Anterior cingulate cortex (tissue), 58 donors: ENCODE measurements at places on chromosomes 5 and 9.

GRCh38 chr9:2255128-2255527, 240.0 kb downstream of the SMARCA2 start:
- no peak for DNase-seq

DNA sequence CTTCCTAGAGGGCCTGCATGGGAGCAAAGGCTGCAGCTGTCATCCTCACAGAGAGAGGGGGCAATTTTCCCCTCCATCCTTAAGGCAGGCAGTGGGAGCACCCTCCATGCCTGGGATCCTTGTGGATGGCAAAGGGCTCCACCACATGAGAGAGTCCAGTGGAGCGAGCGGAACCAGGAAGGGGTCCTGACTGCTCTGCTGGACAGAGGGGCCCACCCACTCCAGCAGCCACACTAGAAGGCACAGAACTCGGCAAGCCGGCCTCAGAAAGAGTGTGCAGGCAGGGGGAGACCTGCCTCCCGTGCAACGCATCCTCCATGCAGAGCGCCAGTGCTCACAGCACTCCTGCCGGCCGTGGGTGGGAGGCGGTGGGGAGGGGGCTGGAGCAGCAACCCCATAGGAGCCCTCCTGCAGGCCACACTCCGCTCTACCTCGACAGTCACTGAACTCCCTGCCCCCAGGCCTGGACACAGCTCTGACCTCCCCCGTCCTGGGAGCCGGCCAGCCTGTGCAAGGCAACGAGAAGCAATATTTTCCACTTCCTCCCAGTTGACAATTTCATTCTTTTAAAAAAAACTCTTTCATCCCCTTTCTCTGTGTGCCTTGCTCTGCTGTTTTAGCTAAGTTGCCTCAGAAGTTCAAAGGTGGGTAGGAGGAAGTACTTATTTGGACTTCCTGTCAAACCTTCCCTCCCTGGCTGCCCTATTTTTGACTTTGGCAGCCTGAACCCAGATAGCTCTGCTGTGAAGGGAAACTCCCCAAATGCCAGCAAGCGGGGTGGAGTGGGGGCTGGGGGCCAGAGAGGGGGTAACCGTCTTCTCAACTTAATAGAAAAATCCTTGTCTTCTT, 5.3 kb upstream of the LCP2 start:
- no peak for DNase-seq

GRCh38 chr9:23044549-23044948, 597.9 kb downstream of the DMRTA1 start:
- no peak for DNase-seq

DNA sequence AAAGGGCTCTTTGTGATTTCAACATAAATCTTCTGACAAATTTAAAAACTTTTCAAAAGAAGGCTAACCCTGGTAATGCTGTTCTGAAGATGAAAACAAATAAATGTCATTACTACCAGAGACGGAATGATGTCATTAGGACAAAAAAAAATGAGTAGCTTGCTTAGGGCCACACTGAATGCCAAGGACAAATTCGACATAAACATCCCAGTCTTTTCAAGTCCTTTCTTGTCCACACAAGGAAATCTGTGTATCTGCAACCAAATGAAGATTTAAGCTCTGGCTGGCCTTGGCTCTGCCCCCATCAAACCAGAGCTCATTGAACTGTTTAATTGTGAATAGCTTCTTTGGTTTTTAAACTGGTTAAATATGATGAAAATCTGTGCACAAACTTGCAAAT, 592.7 kb downstream of the TLE1 start:
- DNase-seq, result no peak

DNA sequence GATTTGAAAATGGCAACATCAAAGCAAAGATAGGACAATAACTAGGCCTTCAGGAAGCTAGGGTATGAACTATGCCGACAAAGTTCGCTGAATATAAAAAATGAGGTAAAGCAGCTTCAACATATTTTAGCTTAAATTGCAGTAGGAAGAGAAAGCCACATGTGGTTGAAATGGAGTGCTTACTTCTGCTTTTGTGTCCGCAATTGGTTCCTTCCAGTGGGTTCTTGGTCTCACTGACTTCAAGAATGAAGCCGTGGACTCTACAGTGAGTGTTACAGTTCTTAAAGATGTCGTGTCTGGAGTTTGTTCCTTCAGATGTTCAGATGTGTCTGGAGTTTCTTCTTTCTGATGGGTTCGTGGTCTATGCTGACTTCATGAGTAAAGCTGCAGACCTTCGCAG, 95.2 kb downstream of the APTX start:
- DNase-seq, result no peak
